ENCODE measurements at places on chromosomes 3 and 15.

DNA sequence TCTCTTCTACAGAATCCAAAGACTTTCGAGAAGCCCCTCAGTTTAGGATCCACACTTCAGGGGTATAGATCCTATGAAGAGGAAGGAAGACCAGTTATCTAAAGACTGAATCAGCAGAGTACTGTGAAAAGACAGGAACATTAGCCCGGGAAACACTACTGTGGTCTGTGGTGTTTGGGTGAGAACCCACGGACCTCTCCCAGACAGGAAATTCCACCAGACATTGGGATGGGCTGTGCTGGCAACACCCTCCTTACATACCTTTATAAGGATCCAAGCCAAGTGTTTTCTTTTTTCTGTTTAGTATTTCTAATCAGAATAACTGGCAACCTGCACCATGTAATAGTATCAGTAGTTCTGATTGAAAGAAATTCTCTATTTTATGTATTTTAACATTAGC, 14.1 kb downstream of the TMEM207 start:
- DNase-seq: no peak

GRCh38 chr15:84112025-84112424, 123.5 kb upstream of the GOLGA6L4 start:
- no peak for DNase-seq

- no peak for DNase-seq
These were observed 94.2 kb upstream of the ALDH1A3 start for GRCh38 chr15:100785181-100786138.

- no peak for DNase-seq
These were observed 9.4 kb downstream of the ESYT3 start for GRCh38 chr3:138443521-138444503.

GRCh38 chr3:2303566-2303965, 204.9 kb downstream of the CNTN4 start:
- no peak for DNase-seq

DNA sequence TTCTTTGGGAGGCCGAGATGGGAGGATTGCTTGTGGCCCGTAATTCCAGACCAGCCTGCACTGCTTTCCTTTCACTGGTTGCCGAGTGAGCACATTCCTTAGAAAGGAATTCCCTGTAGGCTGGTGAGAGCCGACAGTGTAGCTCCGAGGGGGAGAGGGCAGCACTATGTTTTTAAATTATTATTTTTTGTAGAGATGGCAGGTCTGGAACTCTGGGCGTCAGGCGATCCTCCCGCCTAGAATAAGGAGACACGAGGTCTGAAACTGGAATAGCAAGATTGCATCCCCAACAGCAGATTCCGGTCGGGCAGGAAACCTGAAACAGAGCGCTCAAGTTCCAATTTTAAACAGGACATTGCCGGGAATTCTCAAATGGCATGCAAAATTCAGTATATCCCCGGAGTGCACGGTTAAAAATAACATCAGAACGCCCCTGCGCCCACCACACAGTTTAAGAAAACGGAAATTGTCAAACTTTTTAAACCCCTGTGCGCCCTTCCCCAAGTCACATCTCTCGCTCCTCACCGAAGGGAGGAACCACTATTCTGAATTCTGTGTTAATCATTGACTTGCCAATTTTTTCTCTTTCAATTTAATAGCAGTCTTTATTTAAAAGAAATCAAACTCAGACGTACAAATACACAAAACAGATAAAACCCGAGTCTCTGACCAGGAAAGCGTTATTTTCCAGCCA, 643 bp upstream of the RNU5B-1 start:
- DNase-seq: peak; percentile 14

DNA sequence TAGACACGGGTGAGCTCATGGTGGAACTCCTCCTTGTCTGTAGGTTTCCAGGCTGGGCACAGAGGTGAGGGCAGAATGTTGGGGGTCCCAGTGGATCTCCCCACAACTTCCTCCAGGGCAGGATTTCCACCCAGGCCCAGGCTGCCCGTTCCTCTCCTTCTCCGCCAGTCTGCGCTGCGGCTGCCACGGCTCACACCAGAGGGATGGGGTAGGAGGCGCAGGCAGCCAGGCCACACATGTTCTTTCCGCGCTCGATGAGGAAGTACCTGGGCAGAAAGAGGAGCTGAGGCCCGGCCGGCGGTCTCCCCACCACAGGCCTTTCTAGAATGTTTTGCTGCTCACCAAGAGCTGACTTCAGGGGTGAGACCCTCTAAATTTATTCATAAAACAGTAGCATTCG, 22.9 kb downstream of the CTSH start:
- no peak for DNase-seq

DNA sequence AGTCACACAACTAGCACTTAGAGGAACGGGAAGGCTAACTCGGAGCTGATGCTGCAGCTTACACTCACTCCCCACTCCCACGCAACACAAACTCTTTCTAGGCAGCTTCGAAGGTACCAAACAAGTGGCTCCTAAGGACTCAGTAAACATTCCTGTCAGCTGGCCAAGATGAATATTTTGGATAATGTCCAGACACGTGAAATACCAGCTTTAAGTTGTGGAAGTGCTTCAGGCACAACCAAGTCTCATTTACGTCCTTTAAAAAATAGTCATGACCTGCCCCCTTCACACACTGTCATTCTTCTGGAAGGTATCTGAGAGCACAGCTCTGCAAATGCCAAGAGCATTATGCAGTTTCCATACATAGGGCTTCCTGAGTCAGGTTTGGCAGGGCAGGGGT, 1005.9 kb upstream of the CFAP20DC start:
- DNase-seq: no peak

DNA sequence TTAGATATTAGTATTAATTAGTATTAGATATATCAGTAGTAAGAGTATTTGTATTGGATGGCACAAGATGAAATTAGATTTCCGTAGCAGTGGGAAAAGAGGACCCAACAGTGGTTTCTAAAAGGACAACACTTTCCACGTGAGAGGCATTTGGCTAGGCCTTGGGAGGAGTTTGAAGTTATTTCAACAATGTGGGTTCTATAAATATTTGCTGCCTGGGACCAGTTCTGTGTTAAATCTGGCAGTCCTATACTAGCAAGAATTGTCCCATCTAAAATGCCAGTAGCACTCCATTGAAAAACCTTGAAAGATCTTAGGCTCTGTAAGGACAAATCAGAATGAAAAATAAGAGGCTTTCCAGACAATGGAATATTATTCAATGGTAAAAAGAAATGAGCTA, 347.1 kb upstream of the DNAJC19 start:
- DNase-seq: no peak

GRCh38 chr3:192851821-192852372, 65.8 kb downstream of the MB21D2 start:
- no peak for DNase-seq

DNA sequence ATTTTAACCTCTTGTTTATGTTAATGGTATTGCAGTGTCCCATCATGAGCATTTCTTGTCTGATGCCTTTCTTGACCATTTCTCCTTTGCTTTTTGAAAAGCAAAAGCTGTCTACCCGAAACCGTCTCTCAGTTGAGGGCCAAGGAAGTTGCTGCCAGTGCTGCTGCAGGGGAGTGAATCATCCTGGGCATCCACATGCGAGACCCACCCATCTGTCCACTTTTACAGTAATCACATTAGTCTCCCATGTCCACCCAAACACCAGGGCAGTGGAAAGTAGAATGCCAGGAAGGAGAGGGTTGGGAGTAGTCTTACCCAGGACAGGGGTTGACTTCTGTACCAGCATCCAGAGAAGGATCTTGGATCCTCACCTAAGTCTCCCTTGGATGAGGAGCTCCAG, 48.6 kb upstream of the TEX264 start:
- DNase-seq: no peak

DNA sequence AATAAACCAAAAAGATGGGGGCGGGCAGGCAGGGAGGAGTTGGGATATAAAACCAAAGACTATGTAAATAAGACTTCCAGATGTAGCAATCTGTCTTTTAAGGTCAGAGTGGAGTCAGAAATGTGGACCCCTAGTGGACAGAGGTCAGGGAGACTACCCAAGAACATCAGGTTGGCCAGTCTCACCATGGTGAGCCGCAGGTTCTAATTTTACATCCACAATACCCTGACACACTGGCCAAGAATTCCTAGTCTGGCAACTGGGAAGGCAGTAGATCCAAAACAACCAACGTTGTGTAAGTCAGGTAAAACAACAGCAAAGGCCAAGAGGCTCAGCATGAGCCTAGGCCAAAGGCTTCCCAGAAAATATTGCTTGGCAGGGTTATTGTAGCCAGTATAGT, 203.4 kb downstream of the FOXP1 start:
- no peak for DNase-seq

Data from NCI-H1048 (cell line).